ENCODE measurements at places on chromosomes 12 and 14.

- peaks cover 22% of the 10 kb centered on the region for H3K27me3 ChIP-seq
- no peak overlapping the region for H3K27ac ChIP-seq
- no peak overlapping the region for H3K4me3 ChIP-seq
Measured at GRCh38 chr12:47020211-47020821, 59.1 kb upstream of the PCED1B start.

- H3K27me3 ChIP-seq: no peaks in the 10 kb centered on the region
- H3K27ac ChIP-seq: peak within 1 kb of the TSS; percentile 96
- H3K4me1 ChIP-seq: peaks cover 64% of the 10 kb centered on the region
Measured at GRCh38 chr12:4273652-4274395, at the start of gene CCND2. Gene CCND2 (plus strand): TSS chr12:4273762. CDS start chr12:4274041, 279 bp downstream.

DNA sequence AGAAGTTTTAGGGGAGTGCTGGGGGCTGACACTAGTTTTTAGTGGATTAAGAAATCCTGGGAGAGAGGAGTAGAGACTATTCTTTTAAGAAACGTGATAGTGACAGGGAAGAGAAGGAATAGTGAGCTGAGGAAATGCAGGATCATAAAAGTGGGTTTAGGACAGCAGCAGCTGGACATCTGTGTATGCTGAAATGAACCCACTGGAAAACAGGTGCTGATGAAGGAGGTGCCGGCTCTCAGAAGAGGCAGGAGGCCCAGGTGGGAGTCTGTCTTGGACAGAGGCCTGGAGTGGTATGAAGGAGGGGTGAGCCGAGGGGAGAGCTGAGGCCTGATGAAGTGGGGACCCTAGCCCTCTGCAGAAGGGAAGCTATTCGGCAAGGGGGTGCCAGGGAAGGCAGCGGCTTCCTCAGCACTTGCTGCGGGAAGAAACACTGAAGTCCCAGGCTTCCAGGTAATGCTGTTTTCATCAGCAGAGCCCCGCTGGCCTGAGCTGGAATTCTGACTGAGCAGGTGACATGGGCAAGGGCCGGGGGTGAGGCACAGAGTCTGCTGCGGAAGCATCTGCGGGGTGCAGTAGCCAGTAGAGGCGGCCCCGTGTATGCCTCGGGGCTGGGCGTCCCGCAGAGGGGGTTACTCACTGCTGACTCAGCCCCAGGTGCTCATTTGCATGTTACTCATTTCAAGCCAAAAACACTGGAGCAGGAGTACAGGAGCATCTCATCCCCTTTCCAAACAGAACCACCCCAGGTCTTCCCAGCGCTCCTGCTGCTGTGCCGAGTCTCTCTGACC, 89.7 kb downstream of the TMCC3 start:
- DNase-seq: peak; percentile 30
- H3K27ac ChIP-seq: no peak overlapping the region
- no peak overlapping the region for H3K4me3 ChIP-seq
- H3K36me3 ChIP-seq: no peaks in the 10 kb centered on the region
- H3K27me3 ChIP-seq: no peaks in the 10 kb centered on the region

DNA sequence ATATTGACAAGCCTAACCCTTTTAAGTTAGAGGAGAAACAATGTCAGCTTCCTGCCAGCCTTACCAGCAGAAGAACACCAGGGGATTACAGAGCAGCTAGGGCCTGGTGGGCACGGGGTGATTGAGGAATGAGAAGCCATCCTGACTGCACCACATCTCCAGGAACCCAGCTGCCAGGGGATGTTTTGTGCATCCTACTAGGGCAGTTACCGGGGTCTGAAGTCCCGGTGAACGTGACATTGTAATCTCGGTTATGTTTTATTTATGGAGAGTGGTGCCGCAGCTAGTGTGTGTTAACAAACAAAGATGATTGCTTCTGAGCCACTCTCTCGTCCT, 115.9 kb downstream of the BCL11B start:
- DNase-seq: no peak
- H3K4me3 ChIP-seq: no peak overlapping the region
- no peaks in the 10 kb centered on the region for H3K27me3 ChIP-seq
- no peak overlapping the region for H3K27ac ChIP-seq
- H3K4me1 ChIP-seq: no peaks in the 10 kb centered on the region

GRCh38 chr12:95583933-95584332, 32.7 kb upstream of the USP44 start:
- H3K27ac ChIP-seq: no peak overlapping the region
- DNase-seq: no peak
- no peak overlapping the region for H3K4me3 ChIP-seq
- H3K4me1 ChIP-seq: no peaks in the 10 kb centered on the region

GRCh38 chr14:73661872-73662271, 17.1 kb downstream of the DNAL1 start:
- no peak overlapping the region for H3K4me3 ChIP-seq
- H3K36me3 ChIP-seq: no peaks in the 10 kb centered on the region
- DNase-seq: no peak
- no peaks in the 10 kb centered on the region for H3K27me3 ChIP-seq
- H3K4me1 ChIP-seq: no peaks in the 10 kb centered on the region

DNA sequence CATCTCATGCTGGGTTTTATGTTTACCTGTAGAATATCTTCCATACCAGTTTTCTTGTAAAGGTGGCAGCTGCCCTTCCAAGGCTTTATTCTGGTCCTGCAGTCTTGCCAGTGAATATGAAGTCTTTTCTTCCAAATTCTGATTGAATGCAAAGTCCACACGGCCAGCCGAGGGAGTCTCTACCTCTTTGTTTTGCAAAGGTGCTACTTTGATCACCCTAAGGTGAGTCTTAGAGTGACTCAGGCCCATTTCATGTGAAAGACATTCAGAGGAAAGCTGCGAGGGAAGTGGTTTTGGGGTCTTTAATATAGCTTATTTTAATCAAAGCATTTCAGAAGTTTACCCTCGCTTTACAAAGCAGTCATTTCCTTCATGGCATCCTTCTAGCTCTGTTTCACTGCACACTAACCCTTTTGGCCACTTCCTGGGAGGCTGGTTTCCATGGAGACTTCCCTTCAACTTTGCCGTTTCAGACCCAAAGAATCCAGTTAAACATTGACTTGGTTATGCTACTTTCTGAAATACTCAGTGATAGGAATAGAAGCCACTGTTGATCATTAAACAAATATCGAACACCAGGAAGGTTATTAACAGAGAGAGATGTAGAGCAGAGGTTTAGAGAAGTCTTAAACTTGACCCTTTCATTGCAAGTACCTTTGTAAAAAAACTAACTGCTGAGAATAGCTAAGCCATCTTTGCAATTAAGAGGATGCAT, at the start of gene CCDC198:
Gene CCDC198, minus strand, starts transcription at position 391 of the 715 bp plus-strand sequence. Its CDS starts 142 bp downstream, at position 249.
- H3K4me3 ChIP-seq: no peak within 1 kb of the TSS
- H3K27ac ChIP-seq: no peak within 1 kb of the TSS
- H3K4me1 ChIP-seq: no peaks in the 10 kb centered on the region
- no peak for DNase-seq
- H3K36me3 ChIP-seq: no peaks in the 10 kb centered on the region

DNA sequence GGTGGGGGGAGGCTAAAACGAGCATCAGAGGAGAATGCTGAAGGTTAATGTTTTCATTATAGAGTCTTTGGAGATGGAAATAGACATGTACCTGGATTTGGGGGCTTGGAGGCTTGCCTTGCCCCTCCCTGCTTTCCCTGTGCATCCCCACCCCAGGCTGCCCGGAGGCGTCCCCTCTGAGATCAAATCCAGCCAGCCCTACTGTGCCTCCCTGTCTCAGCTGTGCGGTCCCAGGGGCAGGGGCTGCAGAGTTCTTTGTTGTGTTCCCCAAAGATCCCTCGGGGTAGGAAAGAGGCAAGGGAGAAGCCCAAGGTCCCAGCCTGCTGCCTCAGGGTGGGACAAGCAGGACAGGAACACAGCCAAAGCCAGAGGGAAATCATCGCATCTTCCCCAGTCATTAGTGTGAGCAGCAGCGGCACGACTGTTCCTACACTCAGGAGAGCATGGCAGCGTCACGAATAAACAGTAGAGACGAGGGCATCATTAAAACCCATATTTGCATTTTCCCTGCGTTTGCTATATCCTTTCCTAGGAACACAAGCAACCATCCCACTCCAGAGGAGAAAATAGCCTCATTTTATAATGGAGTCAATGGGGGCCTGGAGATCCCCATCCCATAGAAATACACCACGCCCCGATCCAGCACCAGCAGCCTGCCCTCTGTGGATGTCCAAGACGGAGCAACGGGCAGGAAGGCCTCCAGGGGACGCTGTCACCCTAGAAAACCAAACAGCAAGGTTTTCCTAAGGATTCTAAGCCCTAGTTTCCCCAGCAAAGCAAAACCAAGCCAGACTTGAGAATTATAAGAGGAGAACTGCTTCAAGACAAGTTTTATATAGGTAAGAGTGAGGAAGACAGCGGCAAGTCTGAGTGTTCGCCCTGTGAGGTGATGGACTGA, 32.4 kb downstream of the ANO2 start:
- H3K4me1 ChIP-seq: no peaks in the 10 kb centered on the region
- H3K27me3 ChIP-seq: no peaks in the 10 kb centered on the region
- no peak overlapping the region for H3K27ac ChIP-seq
- no peak for DNase-seq
- no peaks in the 10 kb centered on the region for H3K36me3 ChIP-seq
- H3K4me3 ChIP-seq: no peak overlapping the region

- H3K4me1 ChIP-seq: no peaks in the 10 kb centered on the region
- H3K36me3 ChIP-seq: no peaks in the 10 kb centered on the region
Measured at GRCh38 chr14:84477996-84478395, 1051.9 kb upstream of the FLRT2 start.

GRCh38 chr14:47929334-47929733, 253.9 kb upstream of the MDGA2 start:
- H3K36me3 ChIP-seq: no peaks in the 10 kb centered on the region
- H3K27ac ChIP-seq: no peak overlapping the region

DNA sequence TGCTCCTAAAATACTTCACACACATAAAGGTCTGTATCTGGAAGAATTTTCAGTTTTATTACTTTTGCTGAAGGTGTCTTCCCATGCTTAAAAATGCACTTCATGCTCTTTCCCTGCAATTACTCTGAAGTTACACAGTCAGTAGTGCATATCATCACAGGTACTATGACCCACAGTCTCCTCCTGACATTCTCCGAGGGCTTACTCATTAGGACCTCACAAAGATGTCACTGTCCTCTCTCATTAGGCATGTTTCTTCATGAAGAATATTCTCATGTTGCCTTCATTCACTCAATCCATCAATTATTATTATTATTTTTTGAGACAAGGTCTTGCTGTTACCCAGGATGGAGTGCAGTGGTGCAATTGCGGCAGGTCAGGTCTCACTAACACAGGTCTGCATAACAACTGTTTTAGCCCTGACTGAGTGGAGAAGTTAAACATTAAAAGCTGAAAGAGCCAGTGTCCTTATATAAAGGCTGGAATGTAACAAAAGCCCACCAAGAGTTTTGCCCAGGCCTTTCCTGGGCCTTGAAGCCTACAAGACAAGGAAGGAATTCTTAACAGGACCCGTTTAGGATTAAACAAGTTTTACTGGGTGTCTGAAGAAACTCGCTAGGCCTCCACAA, 119.5 kb upstream of the WSCD2 start:
- DNase-seq: no peak
- no peak overlapping the region for H3K4me3 ChIP-seq
- H3K4me1 ChIP-seq: no peaks in the 10 kb centered on the region
- no peak overlapping the region for H3K27ac ChIP-seq
- peaks cover 4% of the 10 kb centered on the region for H3K27me3 ChIP-seq

GRCh38 chr14:22781301-22781991, 15.0 kb downstream of the OXA1L start:
- H3K27ac ChIP-seq: no peak overlapping the region
- H3K4me3 ChIP-seq: no peak overlapping the region
- H3K4me1 ChIP-seq: no peaks in the 10 kb centered on the region
- no peak for DNase-seq
- H3K36me3 ChIP-seq: no peaks in the 10 kb centered on the region

DNA sequence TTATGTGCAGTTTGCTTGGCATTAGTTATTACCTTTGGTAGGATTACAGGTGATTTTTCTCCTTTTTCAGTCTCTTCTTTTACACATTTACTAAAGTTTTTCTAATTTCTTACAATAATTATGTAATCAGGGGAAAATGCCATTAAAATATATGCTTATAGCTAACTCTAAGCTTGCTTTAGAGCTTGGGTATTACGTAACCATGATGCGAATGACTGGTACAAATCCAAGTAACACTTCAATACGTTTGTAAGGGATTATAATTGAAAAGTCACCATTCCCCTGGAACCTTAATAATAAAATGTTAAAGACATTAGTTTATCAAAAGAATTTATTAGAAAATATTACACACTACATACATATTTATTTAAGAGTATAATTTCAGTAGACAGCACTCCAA, 71.6 kb downstream of the SCAF11 start:
- no peak overlapping the region for H3K27ac ChIP-seq
- H3K27me3 ChIP-seq: no peaks in the 10 kb centered on the region
- H3K36me3 ChIP-seq: peaks cover 46% of the 10 kb centered on the region
- no peaks in the 10 kb centered on the region for H3K4me1 ChIP-seq
- H3K4me3 ChIP-seq: no peak overlapping the region

DNA sequence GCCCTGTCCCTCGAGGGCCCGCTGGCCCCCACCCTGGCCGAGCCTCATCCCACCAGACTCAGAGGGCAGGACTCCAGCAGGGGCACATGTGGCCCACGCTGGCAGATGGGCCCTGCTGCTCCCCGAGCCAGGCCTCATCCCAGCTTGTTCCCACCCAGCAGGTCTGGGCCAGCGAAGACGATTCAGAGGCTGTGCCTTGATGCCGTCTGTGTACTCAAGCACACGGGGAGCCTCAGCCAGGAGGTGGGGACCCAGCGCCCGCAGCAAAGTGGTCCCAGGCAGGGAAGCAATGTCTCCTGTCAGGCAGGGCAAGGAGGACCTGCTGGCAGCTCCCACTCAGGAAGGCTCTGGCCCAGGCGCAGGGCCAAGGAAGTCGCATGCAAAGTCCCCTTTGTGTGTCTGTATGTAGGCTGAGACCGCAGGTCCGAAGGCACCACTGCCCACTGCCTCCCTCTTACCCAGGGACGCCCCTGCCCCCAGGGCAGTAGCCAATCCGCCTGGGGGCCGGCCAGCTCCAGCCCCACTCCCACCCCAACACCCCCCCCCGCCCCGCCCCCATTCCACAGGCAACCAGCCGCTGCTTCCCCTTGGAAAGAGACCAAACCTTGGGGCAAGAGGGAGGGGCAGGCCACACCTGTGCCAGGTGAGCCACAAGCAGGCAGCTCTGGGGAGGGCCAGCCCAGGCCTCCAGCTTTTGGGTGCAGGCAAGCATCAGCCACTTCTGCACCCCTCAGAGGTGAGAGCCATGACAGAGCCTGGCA, 9.4 kb downstream of the DEGS2 start:
- no peak for DNase-seq
- H3K4me1 ChIP-seq: peaks cover 13% of the 10 kb centered on the region
- no peak overlapping the region for H3K27ac ChIP-seq
- H3K4me3 ChIP-seq: no peak overlapping the region
- no peaks in the 10 kb centered on the region for H3K27me3 ChIP-seq

GRCh38 chr14:103000291-103000921, 56.9 kb downstream of the CDC42BPB start:
- H3K4me3 ChIP-seq: no peak overlapping the region
- no peak for DNase-seq
- no peaks in the 10 kb centered on the region for H3K4me1 ChIP-seq
- no peak overlapping the region for H3K27ac ChIP-seq

- no peak overlapping the region for H3K4me3 ChIP-seq
- no peak overlapping the region for H3K27ac ChIP-seq
- DNase-seq: no peak
- H3K4me1 ChIP-seq: no peaks in the 10 kb centered on the region
- no peaks in the 10 kb centered on the region for H3K27me3 ChIP-seq
Measured at GRCh38 chr14:37668646-37669045, 73.2 kb downstream of the TTC6 start.

Data from CD4-positive, CD25-positive, alpha-beta regulatory T cell (primary cell).